ENCODE measurements at places on chromosomes 12 and 14. TPM values are rescaled to one million over a fixed set of nuclear protein-coding genes. Genes with fewer than 3 reads are reported as not detected.

GRCh38 chr12:11895421-11896078 is 175.2 kb upstream of the BCL2L14 start:
- DNase-seq, result no peak

DNA sequence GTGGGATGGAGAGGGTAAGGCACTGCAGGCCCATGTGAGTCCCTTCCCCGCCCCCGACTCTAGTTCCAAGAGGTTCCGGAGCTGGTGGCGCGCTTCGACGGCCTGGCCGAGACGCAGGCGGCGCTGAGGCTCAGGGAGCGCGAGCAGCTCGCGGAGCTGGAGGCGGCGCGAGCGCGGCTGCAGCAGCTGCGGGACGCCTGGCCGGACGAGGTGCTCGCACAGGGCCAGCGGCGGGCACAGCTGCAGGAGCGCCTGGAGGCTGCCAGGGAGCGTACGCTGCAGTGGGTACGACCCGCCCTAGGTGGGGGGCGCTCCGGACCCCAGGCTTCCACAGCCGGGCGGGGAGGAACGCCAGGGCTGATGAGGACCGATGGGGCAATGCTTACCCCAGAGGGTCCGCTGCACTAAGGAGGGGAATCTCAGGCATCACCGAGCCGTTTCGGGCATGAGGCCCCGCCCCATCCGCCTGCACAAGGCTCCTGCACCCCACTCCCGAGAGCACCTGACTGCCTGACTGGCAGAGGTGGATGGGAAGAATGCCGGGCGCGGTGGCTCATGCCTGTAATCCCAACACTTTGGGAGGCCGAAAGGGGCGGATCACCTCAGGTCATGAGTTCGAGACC is 4.9 kb downstream of the CFAP73 start:
- no peak for DNase-seq

The ARL6IP4 gene
- polyA plus RNA-seq, result 209 TPM

- no peak for DNase-seq
These were observed 8.9 kb downstream of the ATG2B start for GRCh38 chr14:96354246-96354645.

DNA sequence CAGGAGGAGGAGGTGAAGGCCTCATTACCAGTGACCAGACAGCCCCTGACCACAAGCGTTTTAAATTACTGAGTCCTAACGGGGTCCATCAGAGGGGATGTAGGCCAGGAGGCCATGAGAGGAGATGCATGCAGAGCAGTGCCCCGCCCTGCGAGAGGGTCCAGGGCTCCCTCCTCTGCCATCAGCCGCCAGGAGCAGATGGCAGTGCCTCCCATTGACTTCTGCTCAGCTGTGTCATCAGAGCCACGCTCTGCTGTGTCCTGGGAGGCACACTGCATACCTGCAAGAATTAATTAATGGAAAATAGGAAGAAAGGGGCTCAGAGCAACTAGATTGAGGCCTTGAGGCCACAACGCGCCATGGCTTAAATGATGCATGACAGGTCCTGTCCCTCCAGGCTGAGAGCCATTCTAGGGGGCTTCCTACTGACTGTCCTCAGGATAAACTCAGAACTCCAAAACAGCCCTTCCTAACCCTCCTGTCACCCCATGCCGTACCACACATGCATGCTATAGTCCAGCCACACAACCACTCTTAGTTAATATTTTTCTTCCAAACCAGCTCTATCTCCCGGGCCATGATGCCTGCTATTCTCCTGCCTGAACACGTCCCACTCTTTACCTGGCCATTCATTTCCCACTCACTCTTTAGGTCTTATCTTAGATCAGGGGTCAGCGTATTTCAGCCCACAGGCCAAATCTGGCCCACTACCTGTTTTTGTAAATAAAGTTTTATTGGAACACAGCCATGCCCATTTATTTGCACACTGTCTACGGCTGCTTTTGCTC is 235.8 kb downstream of the KSR2 start:
- no peak for DNase-seq

DNA sequence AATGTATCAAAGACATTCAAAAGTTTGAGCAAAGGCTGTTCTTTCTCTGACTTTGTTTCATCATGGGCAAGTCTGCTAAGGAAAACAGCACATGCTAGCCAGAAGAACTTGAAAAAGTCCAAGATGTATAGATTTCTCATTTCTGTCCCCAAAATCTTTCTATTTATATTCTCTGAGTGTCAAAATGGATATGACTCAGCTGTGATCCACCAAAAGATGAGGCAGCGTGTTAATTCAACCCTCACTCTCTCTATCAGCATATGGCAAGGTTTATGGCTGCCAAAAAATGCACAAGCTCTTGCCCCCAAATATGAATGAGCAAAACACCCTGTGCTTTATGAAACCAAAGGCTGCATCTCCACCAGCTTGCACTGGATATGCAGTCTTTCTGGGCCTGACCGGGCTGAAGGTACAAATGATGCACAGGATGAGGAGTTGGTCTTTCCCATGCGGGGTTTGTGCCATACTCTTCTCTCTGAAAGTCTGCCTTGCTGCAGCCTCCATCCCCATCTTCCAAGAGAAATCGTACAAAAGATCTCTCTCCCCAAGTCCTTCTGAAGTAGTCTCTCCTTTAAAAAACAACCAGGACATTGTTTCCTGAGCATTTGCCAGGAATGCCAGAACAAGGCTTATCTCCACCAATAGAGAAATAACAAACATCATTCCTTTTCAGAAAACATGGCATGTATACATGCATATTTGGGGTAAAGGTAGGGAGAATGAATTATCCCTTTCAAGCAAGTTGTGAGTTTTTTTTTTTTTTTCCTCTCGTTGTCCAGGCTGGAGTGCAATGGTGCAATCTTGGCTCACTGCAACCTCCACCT is 203.4 kb downstream of the TMX1 start:
- no peak for DNase-seq

DNA sequence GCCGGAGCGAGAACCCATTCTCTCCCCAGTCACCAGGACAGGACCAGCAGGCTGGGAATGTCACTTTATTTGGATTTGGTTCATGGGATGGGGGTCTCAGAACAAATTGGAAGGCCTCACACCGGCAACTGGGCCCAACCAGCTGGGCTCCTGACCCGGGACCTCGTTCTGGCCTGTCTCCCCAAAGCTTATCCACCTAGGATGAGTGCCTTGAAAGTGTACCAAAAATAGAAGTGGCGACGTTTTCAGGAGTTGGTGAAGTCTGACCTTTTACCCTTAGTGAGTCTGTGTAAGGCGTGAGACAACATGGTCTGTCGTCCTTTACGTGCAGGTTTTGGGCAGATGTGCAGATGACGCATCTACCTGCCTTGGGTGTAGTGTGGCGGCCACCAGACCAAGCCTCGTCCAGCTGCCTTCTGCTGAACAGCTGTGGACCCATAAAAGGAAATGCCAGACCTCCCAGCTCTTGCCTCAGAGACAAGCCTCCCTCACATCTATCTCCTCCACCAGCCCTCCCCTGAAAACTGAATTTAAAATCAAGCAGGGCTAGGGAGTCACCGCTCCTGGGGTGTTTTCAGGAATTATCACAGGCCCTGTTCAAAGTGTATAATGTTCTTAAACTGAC is 36.6 kb upstream of the CLMN start:
- DNase-seq, result no peak

- DNase-seq, result no peak
These were observed 21.7 kb downstream of the RACGAP1 start for GRCh38 chr12:50003595-50003994.

GRCh38 chr12:34290381-34290995 is 268.2 kb downstream of the ALG10 start:
- no peak for DNase-seq
